ENCODE measurements at places on chromosomes 12 and 14.

- no peak for DNase-seq
These were observed 23.9 kb downstream of the SLC7A8 start for GRCh38 chr14:23159532-23159931.

DNA sequence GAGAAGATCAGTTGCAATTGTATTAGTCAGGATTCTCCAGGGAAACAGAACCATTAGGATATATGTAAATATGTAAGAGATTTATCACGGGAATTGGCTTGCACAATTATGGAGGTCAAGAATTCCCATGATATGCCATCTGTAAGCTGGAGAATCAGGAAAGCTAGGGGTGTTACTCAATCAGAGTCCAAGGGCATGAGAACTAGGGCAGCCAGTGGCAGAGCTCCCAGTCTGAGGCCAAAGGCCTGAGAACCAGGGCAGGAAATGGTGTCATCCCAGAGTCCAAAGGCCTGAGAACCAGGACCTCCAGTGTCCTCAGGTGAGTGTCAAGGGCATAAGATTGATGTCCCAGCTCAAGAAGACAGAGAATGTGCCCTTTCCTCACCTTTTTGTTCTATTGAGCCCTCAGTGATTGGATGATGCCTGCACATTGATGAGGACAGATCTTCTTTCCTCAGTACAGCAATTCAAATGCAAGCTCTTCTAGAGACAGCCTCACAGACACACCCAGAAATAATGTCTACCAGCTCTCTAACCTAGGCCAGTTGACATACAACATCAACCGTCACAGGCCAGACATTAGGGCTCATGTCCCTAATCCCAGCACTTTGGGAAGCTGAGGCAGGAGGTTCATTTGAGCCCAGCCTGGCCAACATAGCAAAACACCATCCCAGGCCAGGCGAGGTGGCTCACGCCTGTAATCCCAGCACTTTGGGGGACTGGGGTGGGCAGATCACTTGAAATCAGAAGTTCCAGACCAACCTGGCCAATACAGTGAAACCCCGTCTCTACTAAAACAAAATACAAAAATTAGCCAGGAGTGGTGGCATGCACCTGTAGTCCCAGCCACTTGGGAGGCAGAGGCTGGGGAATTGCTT lies 34.9 kb upstream of the ZNF740 start:
- no peak for DNase-seq

DNA sequence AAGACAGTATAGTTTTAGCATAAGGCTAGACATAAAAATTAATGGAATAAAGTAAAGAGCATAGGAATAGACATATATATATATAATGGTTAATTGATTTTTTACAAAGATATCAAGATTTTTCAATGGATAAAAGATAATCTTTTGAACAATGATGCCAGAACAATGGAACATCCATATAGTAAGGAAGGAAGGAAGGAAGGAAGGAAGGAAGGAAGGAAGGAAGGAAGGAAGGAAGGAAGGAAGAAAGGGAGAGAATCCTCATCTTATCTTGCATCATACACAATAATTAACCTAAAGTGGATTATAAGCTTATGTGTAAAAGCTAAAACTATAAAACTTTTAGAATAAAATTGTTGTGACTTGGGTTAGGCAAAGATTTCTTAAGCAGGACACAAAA lies 9.8 kb upstream of the NELL2 start:
- no peak for DNase-seq

DNA sequence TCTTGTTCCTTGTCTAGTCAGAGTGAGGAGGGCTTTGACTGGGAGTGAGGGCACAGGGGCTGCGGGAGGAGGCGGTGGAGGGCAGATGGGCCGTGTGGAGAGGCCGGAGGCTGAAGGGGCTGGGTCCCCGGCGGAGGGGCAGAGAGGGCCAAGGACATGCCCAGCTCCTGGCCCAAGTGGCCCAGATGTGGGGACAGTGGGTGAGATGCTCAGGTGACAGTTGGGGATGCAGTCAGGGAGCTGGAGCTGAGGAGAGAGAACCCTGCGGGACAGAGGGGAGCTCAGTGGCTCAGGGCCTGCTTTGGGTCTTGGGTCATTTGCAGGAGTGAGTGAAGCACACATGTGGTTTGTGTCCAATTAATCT lies 26.5 kb upstream of the PLD4 start:
- DNase-seq = no peak

GRCh38 chr14:31261859-31262731 lies 54.5 kb upstream of the HECTD1 start:
- no peak for DNase-seq

- DNase-seq = no peak
These were observed 37.6 kb upstream of the APPL2 start for GRCh38 chr12:105273601-105274000.

DNA sequence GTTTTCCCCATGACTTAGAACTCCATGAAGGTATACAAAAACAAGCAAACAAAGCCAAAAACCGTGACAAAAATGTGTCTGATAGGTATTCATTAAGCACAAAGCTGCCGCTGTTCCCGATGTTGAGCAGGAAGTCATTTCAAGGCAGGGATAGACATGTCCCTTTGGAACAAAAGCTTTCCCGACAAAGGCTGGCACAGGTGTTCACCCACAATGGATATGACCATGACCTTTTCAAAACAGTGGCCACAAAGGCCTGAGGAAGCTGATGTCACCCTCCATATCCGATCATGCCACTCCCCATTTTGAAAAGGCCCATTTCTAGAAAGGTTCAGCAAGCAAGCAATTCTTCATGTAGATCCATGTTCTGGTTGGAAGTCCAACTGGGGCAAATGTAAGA lies 279.1 kb downstream of the BTG1 start:
- DNase-seq = no peak

DNA sequence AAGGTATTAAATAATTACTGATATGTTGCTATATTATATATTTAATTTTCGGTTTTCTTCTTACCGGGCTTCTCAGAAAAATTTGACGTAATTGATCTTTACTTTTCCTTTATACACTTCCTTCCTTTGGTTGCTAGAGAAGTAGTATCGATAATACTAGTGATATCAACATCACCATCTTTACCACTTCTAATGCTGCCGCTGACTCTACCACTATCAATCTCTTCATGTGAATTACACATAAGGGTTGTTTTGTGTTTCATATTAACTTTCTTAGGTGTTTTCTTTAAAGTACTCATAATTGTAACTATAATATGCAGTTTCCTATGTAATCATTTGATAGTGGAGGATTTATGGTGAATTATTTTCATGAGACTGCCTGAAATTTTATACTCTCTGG lies 30.9 kb upstream of the KLRF1 start:
- DNase-seq = no peak

GRCh38 chr12:39392154-39392925 lies 50.6 kb downstream of the KIF21A start:
- no peak for DNase-seq

- DNase-seq = no peak
These were observed 115.3 kb upstream of the CCND2 start for GRCh38 chr12:4158306-4158705.

Data from activated T-cell treated with anti-CD3 and anti-CD28 coated beads for 24 hours (primary cell).